Endodermal cell (in vitro differentiated cells): ENCODE measurements at places on chromosomes 6 and 20.

DNA sequence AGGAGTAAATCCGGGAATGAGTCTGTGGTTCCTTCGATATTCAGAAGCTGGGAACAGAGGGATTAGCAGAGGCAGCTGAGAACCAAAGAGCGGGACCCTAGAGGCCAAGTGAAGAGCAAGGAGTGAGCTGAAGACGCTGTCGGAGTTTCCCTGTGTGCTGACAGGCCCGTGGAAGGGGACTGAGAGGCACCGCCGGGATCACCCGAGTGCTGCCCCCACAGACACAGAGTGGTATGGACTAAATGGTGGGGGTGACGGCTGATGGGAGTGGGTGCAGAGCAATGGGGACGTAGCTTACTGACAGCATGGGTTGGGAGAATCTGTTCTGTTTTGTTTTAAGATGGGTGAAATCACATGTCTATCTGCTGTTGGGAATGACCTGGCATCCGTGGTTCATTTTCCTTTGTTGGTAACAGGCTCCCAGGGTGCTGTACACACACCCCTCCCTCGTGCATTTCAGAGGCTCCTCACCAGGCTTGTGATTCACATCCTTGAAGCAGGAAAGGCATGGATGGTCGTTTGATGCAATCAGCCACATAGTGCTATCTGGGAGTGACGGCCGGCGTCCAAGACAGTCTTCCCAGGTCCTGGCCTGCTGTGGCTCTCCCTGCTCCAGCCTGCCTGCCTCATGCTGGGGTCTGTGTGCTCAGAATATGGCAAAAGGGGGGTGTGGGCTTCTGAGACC is 97.4 kb downstream of the THBS2 start:
- DNase-seq, result peak; percentile 25

DNA sequence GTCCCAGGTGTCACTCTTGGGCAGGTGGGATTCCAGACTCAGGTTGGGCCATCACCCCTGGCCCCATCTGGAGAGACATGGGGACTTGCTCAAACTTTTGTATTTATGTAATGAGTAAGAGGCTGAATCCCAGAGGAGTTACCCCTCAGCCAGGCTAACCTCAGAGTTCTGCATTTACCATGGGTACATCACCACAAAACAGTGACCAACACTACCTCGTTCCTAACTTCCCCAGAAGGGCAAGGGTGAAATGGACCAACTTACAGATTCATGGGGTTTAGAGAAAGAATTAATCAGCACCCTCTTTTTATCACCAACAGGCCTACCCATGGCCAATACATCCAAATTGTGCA is 259.9 kb upstream of the MARCKS start:
- no peak for DNase-seq

- no peak for DNase-seq
Measured at GRCh38 chr6:128099571-128100197, 198.8 kb upstream of the THEMIS start.

- DNase-seq, result no peak
Measured at GRCh38 chr6:82211326-82211725, 36.2 kb downstream of the IBTK start.

GRCh38 chr6:87807475-87807874 is 105.4 kb upstream of the AKIRIN2 start:
- no peak for DNase-seq

DNA sequence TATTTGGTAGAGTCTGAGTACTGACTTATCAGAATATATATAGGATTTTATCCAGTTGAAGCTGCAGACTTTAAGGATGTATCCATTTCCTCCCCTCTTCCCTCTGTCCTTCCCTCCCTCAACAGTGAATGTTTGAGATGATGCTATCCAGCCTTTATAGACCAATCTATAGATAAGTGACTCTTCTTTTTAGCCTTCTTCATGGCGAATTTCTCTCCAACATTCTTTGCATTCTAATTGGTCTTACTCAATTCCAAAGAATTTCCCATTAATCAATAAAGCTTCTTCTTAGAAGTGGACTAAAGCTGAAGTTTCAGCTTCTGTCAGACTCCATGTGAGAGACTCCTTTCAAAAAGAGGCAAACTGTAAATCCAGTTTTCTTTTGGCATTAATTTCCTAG is 99.3 kb downstream of the AIG1 start:
- DNase-seq, result no peak

GRCh38 chr20:1735417-1736089 is 78.0 kb upstream of the SIRPG start:
- no peak for DNase-seq

DNA sequence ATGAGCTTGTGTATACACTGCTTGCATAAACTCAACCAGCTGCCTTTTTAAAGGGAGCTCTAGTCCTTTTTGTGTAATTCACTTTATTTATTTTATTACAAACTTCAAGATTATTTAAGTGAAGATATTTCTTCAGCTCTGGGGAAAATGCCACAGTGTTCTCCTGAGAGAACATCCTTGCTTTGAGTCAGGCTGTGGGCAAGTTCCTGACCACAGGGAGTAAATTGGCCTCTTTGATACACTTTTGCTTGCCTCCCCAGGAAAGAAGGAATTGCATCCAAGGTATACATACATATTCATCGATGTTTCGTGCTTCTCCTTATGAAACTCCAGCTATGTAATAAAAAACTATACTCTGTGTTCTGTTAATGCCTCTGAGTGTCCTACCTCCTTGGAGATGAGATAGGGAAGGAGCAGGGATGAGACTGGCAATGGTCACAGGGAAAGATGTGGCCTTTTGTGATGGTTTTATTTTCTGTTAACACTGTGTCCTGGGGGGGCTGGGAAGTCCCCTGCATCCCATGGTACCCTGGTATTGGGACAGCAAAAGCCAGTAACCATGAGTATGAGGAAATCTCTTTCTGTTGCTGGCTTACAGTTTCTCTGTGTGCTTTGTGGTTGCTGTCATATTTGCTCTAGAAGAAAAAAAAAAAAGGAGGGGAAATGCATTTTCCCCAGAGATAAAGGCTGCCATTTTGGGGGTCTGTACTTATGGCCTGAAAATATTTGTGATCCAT is 15.3 kb downstream of the TNFAIP3 start:
- DNase-seq, result no peak

DNA sequence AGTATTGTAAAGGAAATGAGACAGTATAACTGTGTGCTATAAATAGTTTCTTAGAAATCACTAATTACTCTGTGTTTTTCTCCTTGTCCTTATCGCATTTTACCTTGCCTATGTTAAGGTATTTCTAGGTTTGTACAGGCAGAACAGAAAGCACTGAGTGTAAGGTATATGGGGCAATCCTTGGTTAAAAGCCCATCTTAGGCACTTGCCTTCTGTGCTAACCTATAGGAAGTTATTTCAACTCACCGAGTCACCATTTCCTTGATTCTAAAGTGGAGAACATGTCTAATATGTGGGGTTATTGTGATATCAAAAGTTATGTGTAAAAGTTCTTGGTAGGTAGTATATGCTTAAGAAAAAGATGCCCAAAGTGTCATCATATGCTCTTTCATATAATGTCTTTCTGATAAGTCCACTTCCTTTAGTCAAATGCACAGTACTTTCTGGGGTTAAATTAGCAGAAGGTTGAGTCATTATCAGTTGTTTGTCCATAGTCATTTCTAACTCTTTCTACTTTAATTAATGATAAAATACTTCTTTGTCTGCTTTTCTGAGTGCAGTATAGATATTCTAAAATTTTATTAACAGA is 276.4 kb downstream of the UTRN start:
- DNase-seq, result no peak

DNA sequence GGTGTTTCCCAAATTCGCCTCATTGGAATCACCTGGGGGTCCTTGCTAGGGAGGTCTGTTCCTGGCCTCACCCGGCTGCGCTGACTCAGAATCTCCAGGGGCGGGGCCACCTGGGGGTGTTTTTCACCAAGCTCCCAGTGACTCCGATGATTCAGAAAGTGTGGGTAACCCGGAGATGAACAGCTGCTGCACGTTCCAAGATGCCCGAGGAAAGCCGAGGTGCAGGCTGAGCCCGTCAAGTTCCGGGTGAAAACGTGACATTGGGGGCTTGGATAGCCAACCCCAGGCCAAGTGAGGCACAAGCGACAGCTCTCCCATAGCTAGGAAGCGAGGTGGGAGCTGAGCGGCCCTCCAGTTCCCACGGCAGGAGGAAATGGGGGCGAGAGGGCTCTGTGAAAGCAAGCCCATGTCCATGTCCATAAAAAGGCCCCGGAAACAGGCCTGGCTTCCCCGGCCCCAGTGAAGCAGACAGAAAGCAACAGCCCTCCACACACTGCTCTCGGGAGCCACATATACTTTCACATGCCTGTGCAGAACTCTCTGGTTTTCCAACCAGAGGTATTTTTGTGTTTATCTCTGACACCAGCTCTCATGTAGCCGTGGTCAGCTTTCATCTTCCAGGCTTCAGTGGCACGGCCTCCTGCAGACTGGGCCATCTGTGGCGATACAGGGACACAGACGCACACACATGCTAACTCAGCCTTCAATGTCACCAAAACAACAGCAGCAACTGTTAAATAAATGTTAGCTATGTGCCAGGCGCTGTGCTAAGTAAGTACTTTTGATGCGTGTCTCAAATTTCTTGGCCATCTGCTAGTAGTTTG is 90.7 kb upstream of the CCDC28A start:
- no peak for DNase-seq

DNA sequence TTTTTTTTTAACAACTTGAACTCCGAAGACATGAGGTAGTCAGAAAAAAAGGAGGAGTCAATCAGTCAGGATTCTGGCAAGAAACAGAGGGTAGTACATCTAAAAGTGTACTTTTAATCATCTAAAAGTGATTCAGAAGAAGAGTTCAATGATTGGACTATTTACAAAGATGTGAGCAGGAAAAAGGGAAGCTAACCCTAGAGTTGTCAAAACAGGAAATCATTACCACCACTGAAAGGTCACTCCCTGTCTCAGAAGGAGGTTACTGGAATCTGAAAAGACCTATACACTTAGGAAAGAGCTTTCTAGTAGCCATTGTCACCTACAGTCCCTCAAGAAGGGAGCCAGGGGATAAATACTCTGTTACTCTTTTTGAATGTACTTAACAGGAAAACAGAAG is 16.7 kb upstream of the LMBRD1 start:
- no peak for DNase-seq

- DNase-seq, result peak; percentile 85
Measured at GRCh38 chr6:35294308-35294945, 3.2 kb upstream of the DEF6 start.

DNA sequence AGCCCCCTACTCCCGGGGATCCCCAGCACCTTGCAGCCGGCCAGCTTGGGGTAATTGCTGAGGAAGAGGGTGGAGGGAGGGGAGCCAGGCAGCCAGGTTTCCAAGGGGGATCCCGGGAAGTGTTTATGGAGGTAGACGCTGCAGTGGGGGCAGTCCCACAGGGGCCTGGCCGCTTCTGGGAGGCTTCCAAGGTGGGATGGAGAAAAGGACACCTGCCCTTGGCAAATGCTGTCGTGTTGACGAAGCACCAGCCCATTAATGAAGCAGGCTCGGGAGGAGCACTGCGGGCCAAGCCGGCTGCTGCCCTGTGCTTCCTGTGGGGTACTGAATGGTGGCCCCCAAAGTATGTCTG is 82.4 kb downstream of the TMEM242 start:
- no peak for DNase-seq

DNA sequence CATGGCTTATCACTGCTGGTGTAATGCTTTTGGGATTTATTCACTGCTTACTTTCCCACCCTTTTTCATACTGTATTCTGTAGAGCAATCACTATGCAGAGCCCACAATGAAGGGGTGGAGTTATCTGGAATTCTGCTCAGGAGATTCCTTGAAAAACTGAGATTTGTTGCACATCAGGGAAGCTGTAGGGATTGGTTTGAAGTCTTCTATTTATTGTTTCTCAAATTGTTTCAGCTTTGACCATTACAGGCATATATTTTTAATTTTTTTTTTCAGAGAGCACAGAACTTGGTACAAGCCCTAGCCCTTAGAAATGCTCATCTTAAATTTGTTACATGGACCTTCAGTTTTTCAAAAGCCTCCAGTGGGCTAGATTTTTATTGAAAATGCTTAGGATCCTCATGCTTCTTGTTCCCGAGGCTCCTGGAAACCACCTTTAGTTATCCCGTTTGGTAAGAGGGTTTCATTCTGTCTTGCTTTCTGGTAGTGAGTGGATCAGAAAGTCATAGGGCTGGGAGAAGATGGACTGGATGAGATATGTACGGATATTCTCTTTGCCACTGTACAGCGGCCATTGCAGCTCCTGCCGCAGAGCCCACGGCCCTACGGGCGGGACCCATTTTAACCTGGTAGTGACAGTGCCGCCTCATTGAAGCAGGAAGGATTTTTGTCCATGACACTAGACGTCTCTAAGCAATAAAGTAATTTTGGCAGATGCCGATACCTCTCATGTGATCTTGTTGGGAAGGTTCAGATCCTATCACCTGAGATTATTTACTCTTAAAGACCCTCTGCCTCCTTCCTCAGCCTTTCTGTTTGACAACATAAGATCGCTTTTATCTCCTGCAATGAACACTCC is 45.3 kb upstream of the ZNF184 start:
- no peak for DNase-seq

- peak; percentile 96 for DNase-seq
Measured at GRCh38 chr20:45300961-45301360, 5.7 kb upstream of the RBPJL start.

DNA sequence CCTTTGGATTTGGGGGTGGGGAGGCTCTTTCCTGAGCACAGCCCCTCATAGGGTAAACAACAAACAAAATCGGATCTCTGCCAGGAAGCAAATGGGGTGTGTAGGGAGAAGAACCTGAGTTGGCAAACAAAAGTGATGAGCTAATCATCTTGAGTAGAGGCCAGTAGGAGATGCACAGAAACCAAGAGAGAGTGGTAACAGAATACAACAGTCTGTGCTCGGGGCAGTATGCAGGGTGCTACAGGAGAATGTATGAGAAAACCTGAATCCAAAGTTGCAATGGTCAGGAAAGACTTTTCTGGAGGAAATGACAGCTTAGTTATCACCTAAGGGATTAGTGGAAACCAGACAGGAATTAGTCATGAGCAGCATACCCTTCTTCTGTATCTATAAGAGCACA is 177.8 kb downstream of the CDKAL1 start:
- no peak for DNase-seq

- DNase-seq, result no peak
Measured at GRCh38 chr6:126955621-126956020, 162.8 kb upstream of the RSPO3 start.

GRCh38 chr6:122407712-122408111 is 8.3 kb downstream of the HSF2 start:
- no peak for DNase-seq

- peak; percentile 44 for DNase-seq
Measured at GRCh38 chr6:107731422-107732319, 92.4 kb downstream of the SCML4 start.

- no peak for DNase-seq
Measured at GRCh38 chr20:48325656-48326433, 502.0 kb downstream of the PREX1 start.

- DNase-seq, result no peak
Measured at GRCh38 chr6:111651185-111652034, 45.7 kb upstream of the TRAF3IP2 start.

- no peak for DNase-seq
Measured at GRCh38 chr6:6878887-6879585, 228.7 kb upstream of the RREB1 start.
